ENCODE measurements at places on chromosomes 11 and 22.

DNA sequence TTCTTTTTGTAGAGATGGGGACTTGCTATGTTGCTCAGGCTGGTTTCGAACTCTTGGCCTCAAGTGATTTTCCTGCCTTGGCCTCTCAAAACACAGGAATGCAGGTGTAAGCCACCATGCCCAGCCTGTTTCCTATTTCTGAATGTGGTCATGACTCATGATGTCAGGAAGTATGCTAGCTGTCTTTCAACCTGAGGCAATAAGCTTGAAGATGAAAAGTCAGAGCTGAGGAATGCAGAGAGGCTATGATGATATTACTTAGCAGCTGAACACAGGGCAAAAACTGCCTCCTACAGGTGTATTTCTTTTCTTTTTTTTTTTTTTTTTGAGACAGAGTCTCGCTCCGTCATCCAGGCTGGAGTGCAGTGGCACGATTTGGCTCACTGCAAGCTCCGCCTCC, 9.0 kb upstream of the NUCB2 start:
- DNase-seq: peak; percentile 89

DNA sequence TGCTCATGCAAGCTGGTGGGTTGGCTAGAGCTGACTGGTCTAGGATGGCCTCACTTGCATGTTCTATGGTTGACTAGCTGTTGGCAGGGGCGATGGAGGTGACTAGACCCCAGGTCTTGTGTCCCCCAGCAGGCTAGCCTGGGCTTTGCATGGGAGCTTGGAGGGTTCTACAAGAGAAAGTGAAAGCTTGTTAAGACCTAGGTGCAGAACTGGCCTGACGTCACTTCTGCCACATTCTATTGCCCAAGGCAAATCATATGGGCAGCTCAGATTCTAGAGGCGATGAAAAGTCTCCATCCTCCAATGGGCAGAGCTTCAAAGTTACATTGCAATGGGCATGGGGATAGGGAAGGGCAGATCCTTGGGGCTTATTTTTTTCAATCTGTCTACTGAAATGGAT, 170.9 kb downstream of the MIAT start:
- peak; percentile 42 for DNase-seq

DNA sequence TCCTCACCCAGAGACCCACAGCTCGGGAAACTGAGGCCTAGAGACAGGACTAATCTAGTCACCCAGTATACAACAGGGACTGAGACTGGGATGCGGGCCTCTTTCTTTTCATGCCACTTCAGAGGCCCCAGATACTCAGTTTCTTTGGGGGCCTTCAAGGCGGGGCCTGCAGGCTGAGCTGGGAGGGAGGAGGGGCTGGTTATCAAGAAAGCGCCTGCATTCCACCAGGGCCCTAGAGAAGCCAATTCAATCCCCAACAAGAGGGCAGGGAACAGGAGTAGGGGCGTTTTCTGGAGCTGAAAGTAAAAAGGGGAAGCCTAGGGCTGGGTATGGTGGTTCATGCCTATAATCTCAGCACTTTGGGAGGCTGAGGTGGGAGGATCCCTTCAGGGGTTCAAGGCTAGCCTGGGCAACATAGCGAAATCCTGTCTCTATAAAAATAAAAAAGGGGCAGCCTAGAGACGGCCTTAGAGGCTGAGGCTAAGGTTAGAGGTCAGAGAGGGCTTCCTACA, 1.6 kb downstream of the ATG2A start:
- DNase-seq: no peak

GRCh38 chr11:28822576-28822975, 714.4 kb downstream of the METTL15 start:
- DNase-seq: peak; percentile 28

GRCh38 chr11:10451426-10452116, 3.5 kb upstream of the AMPD3 start:
- DNase-seq: no peak

DNA sequence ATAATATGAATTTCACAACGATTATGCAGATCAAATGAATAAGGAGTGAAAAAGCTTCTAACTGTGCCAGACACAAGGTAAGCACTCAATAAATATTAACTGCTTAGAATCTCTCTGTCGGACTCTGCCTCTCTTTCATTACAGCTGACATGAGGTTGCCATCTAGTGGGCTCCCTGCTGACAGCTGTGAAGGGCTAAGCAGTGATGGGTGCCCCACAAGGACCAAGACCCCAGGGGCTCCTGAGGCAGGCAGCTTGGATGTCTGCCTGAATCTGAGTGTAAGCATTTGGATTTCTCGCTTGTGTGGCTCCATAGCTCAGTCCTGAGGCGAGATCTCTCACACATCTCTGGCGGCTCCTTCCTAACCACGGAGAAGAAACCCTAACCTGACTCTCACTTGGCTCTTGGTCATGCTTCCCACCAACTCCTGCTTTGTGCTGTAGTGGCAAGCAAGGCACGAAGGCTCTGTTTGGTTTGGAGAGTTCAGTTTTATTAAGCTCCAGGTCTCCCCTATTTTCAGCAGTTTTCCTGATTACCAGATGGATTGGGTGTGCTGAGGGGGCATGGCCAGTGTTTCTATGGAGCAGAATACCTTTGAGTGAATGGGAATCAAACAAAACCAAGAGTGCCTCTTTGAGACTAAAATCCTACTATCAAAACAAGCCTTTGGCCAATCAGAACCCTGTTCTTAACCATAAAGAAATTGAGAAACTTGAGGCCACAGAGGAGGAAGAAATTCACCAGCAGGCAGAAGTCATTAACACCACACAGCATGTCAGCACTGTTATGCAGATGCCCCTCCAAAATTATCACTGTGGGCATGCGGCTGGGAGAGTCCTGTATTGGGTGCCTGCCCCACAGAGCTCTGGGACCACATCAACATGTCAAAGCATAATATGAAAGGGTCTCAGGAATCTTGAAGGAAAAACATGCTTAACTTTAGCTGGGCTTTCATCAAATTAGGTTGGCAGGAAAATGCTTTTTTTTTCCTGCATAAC, 152.8 kb upstream of the NTM start:
- peak; percentile 29 for DNase-seq

GRCh38 chr11:18013790-18014507, 1.1 kb upstream of the SERGEF start:
- DNase-seq: peak; percentile 6

GRCh38 chr22:18152519-18152918, 2.5 kb downstream of the USP18 start:
- DNase-seq: no peak

DNA sequence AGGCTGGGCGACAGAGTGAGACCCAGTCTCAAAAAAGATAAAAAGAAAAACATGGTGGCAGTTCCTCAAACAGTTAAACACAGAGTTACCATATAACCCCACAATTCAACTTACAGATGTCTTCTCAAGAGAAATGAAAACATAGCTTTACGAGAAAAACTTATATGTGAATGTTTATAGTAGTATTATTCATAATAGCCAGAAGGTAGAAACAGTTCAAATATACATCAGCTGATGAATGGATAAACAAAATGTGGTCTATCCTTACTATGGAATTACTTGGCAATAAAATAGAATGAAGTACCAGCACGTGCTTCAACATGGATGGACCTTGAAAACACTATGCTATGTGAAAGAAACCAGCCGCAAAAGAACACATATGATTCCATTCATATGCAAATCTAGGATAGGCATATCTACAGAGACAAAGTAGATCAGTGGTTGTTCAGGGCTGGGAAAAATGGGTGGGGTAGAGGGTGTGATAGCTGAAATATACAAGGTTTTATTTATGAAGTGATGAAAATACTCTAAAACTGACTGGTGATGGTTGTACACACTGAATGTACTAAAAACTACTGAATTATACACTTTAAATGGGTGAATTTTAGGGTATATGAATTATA, 12.4 kb downstream of the NF2 start:
- DNase-seq: peak; percentile 9

DNA sequence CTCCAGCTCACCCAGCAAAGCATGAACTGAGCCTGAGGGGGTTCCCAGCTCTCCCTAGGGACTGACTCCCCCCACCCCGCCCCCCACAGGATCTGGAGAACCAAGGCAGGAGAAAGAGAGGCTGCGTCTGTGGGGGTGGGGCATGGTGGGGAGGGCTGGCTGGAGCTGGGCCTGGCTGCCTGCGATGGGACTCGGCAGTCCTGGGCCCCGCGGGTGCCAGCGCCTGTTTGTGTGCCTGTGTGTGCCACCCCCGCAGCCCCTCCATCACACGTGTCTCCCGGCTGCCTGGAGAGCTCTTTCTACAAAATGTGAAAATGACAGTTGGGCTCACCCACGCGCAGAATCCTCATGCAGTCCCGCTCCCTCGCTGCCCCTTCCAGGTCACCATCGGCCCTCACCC, 46.8 kb downstream of the CACNA1I start:
- no peak for DNase-seq

GRCh38 chr11:105774899-105775298, 165.0 kb downstream of the GRIA4 start:
- DNase-seq: no peak

- DNase-seq: no peak
Observed at GRCh38 chr11:96197801-96198701, 144.9 kb downstream of the MAML2 start.

- no peak for DNase-seq
Observed at GRCh38 chr11:10349806-10350205, 44.9 kb downstream of the ADM start.

GRCh38 chr22:41530890-41531714, 13.2 kb downstream of the POLR3H start:
- no peak for DNase-seq

- no peak for DNase-seq
Observed at GRCh38 chr22:48758881-48759875, 1068.5 kb downstream of the BRD1 start.

GRCh38 chr11:617199-617911, 1.6 kb upstream of the IRF7 start:
- no peak for DNase-seq

DNA sequence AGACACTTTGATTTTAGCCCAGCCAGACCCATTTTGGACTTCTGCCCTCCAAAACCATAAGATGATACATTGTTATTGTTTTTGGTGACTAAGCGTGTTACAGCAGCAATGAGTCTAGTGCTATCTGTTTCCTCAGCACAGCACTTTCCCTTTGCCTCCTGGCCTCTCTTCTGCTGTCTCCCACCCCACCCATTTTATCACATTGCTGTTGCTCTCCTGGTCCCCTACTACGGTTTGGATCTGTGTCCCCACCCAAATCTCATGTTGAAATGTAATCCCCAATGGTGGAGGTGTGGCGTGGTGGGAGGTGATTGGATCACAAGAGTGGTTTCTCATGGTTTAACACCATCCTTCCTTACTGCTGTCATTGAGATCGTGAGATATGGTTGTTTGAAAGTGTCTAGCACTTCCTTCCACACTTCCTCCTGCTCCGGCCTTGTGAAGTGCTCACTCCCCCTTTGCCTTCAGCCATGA, 59.8 kb upstream of the CD82 start:
- peak; percentile 68 for DNase-seq

GRCh38 chr11:86138958-86139357, 70.1 kb upstream of the PICALM start:
- peak; percentile 51 for DNase-seq

DNA sequence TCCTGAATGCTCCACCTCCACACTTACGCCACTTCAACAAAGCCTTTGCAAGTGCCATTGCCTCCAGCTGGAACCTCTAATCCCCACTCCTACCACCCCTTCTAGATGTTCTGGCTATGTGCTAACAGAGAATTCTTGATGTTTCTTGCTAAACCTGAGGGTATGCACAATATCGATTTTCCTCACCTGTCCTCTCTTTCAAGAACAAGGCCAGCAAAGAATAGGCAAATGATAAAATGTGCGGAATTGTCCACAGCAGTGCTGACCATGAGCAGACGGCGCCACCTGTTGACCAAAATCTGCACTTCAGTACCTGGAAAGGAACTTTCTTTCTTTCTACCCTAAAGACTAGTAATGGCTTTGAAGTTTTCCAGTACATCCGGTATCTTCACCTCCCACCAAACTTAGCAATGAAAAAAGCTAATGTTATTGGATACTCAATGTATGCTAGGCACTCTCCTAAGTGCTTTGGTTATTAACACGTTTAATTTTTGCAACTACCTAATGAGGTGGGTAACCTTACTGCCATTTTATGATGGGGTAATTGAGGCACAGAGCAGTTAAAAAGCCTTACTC, 3.4 kb downstream of the TIMM10 start:
- peak; percentile 64 for DNase-seq

- no peak for DNase-seq
Observed at GRCh38 chr11:23644443-23644842, 784.2 kb upstream of the CCDC179 start.

GRCh38 chr11:126662035-126662790, 306.7 kb downstream of the ST3GAL4 start:
- DNase-seq: no peak

DNA sequence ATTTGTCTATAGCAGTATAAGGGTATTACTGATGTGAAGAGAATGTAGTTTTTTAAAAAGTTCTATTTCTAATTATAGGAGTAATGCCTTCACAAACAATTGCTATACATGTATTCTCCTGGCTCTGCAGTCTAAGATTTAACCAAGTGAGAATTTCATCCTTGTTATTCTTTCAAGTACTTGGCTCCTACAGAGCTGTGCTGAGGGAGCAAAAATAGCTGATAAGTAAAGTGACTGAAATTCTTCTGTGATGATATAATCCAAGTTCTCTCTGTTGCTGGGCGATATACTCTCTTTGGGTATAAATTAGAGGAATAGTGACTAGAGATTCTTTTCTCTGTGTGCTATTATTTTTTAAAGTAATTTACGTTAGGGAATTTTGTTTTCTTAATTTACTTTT, 68.0 kb downstream of the PGR start:
- peak; percentile 2 for DNase-seq

DNA sequence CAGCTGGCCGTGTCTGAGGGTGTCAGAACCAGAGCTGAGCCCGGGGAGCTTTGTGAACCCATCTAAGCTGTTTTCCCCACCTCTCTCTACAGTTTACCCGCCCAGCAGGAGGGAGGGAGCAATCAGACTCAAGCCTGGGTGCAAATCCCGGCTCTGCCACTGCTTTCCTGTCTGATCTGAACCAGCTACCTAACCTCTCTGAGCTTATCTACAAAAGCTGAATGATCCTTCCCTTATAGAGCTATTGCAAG, 252 bp downstream of the APOL2 start:
- DNase-seq: no peak

- DNase-seq: no peak
Observed at GRCh38 chr11:43751726-43752125, 71.2 kb downstream of the HSD17B12 start.

GRCh38 chr22:38964989-38965388, 7.6 kb downstream of the APOBEC3A start:
- no peak for DNase-seq

GRCh38 chr22:45318558-45319323, 9.0 kb downstream of the FAM118A start:
- DNase-seq: peak; percentile 75

Measured in EH (cell line).